ENCODE measurements at places on chromosomes 13 and 19.

DNA sequence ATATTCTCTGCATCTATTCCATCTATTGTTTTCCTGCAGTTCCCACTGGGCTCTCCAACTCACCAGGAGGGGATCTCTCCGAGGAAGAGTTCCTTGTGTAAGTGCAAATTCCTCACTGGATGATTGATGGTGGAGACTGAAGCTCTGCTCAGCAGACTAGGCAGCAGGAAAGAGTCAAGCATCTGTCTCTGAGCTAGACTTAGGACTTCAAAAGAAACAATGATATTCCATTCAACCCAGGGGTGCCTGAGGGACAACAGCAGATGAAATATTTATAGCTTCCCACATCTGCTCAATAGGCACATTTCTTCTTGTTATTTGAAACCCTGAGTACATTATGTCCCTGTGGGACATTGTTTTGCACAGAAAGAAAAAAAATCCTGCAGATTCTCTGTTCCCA, at the start of the genes OR7A5 and OR7C1:
OR7A5 (minus strand) TSS at position 175 of the 400 bp plus-strand sequence. CDS start 6,944 bp downstream, outside the sequence.
OR7C1 (minus strand) TSS at position 175 of the 400 bp plus-strand sequence. CDS start 35,049 bp downstream, outside the sequence.
- DNase-seq = no peak
- no peaks in the 10 kb centered on the region for H3K27me3 ChIP-seq
- H3K4me3 ChIP-seq = peak within 1 kb of the TSS; percentile 21
- no peaks in the 10 kb centered on the region for H3K36me3 ChIP-seq

- no peaks in the 10 kb centered on the region for H3K27me3 ChIP-seq
- no peak overlapping the region for H3K4me3 ChIP-seq
- no peaks in the 10 kb centered on the region for H3K4me1 ChIP-seq
- no peak for DNase-seq
- no peak overlapping the region for H3K27ac ChIP-seq
These were observed 222.5 kb upstream of the SPRY2 start for GRCh38 chr13:80563439-80563838.

GRCh38 chr13:35256459-35257148, 219.9 kb downstream of the MAB21L1 start:
- no peaks in the 10 kb centered on the region for H3K27me3 ChIP-seq
- no peak for DNase-seq
- H3K4me3 ChIP-seq = no peak overlapping the region
- no peaks in the 10 kb centered on the region for H3K36me3 ChIP-seq

GRCh38 chr19:47758443-47758804, 13.1 kb downstream of the NOP53 start:
- H3K4me3 ChIP-seq = no peak overlapping the region
- peaks cover 50% of the 10 kb centered on the region for H3K36me3 ChIP-seq
- H3K4me1 ChIP-seq = no peaks in the 10 kb centered on the region
- no peak overlapping the region for H3K27ac ChIP-seq

DNA sequence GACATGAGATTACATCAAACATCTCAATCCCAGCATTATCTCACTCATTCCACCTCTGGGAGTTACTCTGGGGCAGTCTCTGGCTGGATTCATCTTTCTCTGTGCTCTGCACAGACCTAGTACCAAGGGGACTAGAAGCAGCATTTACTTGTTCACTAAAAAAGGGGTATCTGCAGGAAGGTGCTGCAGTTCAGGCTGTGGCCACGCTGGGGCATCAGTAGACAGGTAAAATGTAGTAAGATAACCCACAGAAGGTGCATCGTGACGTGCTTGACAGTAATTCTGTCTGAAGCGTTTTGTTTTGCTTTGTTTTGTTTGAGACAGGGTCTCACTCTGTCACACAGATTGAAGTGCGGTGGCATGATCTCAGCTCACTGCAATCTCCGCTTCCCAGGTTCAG, 29.3 kb downstream of the ZNF564 start:
- no peak overlapping the region for H3K4me3 ChIP-seq
- no peaks in the 10 kb centered on the region for H3K4me1 ChIP-seq
- H3K27ac ChIP-seq = no peak overlapping the region

- DNase-seq = no peak
- peaks cover 9% of the 10 kb centered on the region for H3K4me1 ChIP-seq
- H3K4me3 ChIP-seq = no peak overlapping the region
These were observed 22.9 kb upstream of the CFAP97D2 start for GRCh38 chr13:114155926-114156883.

GRCh38 chr13:110070511-110071120, 236.3 kb downstream of the COL4A1 start:
- H3K4me3 ChIP-seq = no peak overlapping the region
- H3K27me3 ChIP-seq = no peaks in the 10 kb centered on the region
- no peaks in the 10 kb centered on the region for H3K36me3 ChIP-seq
- H3K4me1 ChIP-seq = no peaks in the 10 kb centered on the region

GRCh38 chr19:51020988-51021651, 1.6 kb upstream of the KLK10 start:
- H3K27me3 ChIP-seq = no peaks in the 10 kb centered on the region
- H3K4me1 ChIP-seq = peaks cover 21% of the 10 kb centered on the region
- no peak for DNase-seq
- H3K27ac ChIP-seq = peak overlapping the region; percentile 84
- no peaks in the 10 kb centered on the region for H3K36me3 ChIP-seq
- H3K4me3 ChIP-seq = no peak overlapping the region

DNA sequence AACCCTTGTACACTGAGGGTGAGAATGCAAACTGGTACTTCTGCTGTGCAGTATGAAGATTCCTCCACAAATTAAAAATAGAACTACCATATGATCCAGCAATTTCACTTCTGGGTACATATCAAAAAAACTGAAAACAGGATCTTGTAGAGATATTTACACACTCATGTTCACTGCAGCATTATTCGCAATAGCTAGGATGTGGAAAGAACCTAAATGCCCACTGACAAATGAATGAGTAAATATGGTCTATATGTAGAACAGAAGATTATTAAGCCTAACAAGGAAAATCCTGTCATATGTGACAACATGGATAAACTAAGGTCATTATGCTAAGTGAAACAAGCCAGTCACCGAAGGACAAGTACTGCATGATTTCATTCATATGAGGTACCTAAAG, 304.7 kb downstream of the ENOX1 start:
- no peaks in the 10 kb centered on the region for H3K36me3 ChIP-seq
- no peaks in the 10 kb centered on the region for H3K4me1 ChIP-seq
- H3K27ac ChIP-seq = no peak overlapping the region
- H3K4me3 ChIP-seq = no peak overlapping the region
- no peak for DNase-seq

DNA sequence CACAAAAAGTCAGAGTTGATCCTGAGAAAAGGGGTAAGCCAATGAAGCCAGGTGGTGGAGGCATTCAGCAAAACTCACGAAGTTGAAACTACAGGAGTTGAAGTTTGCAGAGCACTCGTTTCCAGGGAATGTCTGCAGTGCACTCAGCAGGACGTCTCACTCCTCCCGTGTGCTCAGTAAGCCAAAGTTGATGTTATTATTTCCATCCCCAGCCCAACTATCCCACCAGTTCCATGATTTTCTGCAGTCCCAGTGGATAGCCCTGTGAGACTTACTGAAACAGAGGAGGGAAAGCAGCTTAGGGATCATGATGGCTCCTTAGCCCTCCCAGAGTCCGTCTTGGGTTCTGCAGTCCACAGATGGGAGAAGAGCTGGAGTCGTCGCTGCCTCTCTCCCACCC, at the start of gene TARM1:
TARM1 (minus strand) TSS at position 334 of the 400 bp plus-strand sequence; CDS start at position 309, 25 bp downstream.
- no peak within 1 kb of the TSS for H3K27ac ChIP-seq
- no peak within 1 kb of the TSS for H3K4me3 ChIP-seq
- no peaks in the 10 kb centered on the region for H3K4me1 ChIP-seq
- no peaks in the 10 kb centered on the region for H3K27me3 ChIP-seq
- no peaks in the 10 kb centered on the region for H3K36me3 ChIP-seq
- no peak for DNase-seq

DNA sequence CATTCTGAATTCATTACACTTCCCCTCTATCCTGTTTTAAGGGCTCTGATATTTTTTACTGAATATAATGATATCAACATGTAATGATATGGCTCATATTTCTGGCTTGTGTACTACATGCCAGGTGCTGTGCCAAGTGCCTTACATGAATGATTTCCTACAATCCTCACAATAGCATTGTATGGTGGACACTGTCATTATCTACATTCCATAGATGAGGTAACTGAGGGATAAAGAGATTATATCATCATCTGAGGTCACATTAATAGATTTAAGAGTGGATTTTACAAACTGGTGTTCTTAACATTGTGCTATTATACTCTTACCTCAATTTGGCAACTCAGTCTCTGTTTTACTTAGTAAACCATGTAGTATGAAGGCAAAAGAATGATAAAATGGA, 502.0 kb downstream of the LIG4 start:
- no peak for DNase-seq
- H3K36me3 ChIP-seq = no peaks in the 10 kb centered on the region
- no peak overlapping the region for H3K27ac ChIP-seq
- no peak overlapping the region for H3K4me3 ChIP-seq
- H3K27me3 ChIP-seq = no peaks in the 10 kb centered on the region
- H3K4me1 ChIP-seq = no peaks in the 10 kb centered on the region

GRCh38 chr13:65460136-65460535, 1770.0 kb downstream of the PCDH9 start:
- no peak overlapping the region for H3K4me3 ChIP-seq
- H3K36me3 ChIP-seq = no peaks in the 10 kb centered on the region
- H3K4me1 ChIP-seq = no peaks in the 10 kb centered on the region
- no peaks in the 10 kb centered on the region for H3K27me3 ChIP-seq

- no peaks in the 10 kb centered on the region for H3K27me3 ChIP-seq
- no peak overlapping the region for H3K4me3 ChIP-seq
- H3K27ac ChIP-seq = no peak overlapping the region
- no peaks in the 10 kb centered on the region for H3K4me1 ChIP-seq
These were observed 35.3 kb upstream of the MYO16 start for GRCh38 chr13:108594153-108594552.

GRCh38 chr19:48671446-48671995, 1.3 kb downstream of the NTN5 start:
- no peak overlapping the region for H3K27ac ChIP-seq
- H3K4me1 ChIP-seq = peaks cover 10% of the 10 kb centered on the region
- no peak for DNase-seq
- no peaks in the 10 kb centered on the region for H3K36me3 ChIP-seq

- no peaks in the 10 kb centered on the region for H3K36me3 ChIP-seq
- H3K4me1 ChIP-seq = peaks cover 17% of the 10 kb centered on the region
These were observed 5.1 kb upstream of the ZNF77 start for GRCh38 chr19:2949939-2950285.

DNA sequence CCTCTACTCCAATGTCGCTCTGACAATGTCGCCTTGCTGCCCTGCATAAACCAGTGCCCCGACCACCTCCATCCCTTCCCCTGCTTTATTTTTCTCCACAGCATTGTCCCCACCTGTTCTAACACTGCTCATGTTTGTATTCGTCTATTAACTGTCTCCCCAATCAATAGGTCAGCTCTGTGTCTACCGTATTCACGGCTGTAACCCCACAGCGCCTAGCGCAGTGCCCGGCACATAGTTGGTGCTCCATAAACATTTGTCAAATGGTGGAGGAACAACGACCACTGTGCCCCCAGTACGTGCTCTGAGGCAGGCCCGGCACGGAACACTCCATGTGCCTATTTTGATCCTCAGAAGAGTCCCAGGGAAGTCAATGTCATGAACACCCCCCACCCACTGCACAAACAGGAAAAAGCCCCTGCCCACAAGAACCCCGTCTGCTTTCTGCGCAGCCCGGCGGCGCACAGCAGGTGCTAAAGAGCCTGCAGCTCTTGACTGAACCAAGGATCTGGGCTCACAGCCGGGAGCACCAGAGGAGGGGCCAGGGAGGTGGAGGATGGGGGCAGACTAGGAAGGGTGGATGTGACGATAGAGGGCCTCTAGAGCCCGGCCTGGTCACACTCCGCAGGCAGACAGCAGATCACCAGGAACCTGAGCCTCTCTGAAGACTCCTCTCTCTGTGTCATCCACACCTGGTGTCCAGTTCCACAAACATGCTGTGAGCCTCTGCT, 1.8 kb upstream of the CEACAM16 start:
- no peak overlapping the region for H3K4me3 ChIP-seq
- no peak overlapping the region for H3K27ac ChIP-seq
- no peaks in the 10 kb centered on the region for H3K27me3 ChIP-seq
- H3K4me1 ChIP-seq = peaks cover 5% of the 10 kb centered on the region
